ENCODE measurements at places on chromosomes 3 and 15.

DNA sequence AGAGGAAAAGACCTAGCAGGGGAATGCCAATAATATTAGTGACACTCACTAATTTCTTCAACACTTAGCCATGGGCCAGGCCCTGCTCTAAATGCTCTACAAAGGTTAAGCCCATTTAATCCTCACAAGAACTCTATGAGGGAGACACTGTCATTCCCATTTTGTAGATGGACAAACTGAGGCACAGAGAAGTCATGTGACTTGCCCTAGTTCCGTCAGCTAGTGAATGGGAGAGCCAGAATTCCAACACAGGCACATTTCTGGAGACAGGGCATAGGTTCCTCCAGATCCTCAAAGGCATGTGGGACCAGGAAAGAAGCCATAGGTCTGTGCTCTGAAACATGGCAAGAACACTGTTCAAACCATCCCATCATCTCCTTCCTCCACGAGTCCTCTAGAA, 31.5 kb downstream of the LOXL1 start:
- DNase-seq, result no peak

- no peak for DNase-seq
Measured at GRCh38 chr3:140536926-140537726, 140.7 kb upstream of the TRIM42 start.

- DNase-seq, result no peak
Measured at GRCh38 chr3:106814231-106814630, 563.0 kb upstream of the CCDC54 start.

- DNase-seq, result no peak
Measured at GRCh38 chr3:12462159-12462947, 21.9 kb upstream of the TSEN2 start.

- no peak for DNase-seq
Measured at GRCh38 chr3:120435621-120436020, 15.2 kb downstream of the FSTL1 start.
